ENCODE measurements at places on chromosomes 1 and 21. TPM values are rescaled to one million over a fixed set of nuclear protein-coding genes. Genes with fewer than 3 reads are reported as not detected.

The TRPM2 gene
- 10.0 TPM for total RNA-seq

The FAM229A gene
- 5.5 TPM for total RNA-seq

The INTS7 gene
- 17.2 TPM for total RNA-seq

GRCh38 chr1:95043141-95043980, 29.4 kb downstream of the ALG14 start:
- peak; percentile 87 for DNase-seq

DNA sequence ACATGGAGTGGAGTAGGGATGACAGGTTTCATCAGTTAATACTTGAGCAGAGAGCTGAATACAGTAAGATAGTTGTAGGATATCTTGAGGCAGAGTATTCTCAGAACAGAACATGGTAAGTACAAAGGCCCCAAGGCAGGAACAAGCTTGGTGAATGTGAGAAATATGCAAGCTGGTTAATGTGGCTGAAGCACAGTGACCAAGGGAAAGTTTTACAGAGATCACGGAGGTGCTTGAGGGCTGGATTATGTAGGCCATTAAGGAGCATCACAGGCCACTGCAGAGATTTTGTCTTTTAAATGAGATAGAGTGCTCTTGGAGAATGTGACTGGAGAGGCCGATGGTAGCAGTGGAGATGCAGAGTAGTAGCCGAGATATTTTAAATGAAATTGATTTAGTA, 54.0 kb upstream of the BOLA1 start:
- no peak for DNase-seq

- no peak for DNase-seq
These were observed 10.3 kb downstream of the LDLRAD2 start for GRCh38 chr1:21822349-21822748.

- no peak for DNase-seq
These were observed 40.2 kb downstream of the SNRPE start for GRCh38 chr1:203901581-203901980.

GRCh38 chr1:155241069-155241679, 14.1 kb downstream of the ENTREP3 start:
- peak; percentile 87 for DNase-seq

- DNase-seq: peak; percentile 82
These were observed 34.3 kb upstream of the ECE1 start for GRCh38 chr1:21324368-21325141.

Data from ureter (tissue), 1 donor.